ENCODE measurements at places on chromosomes 2 and 18. TPM values are rescaled to one million over a fixed set of nuclear protein-coding genes. Genes with fewer than 3 reads are reported as not detected.

- DNase-seq = no peak
Measured at GRCh38 chr18:71583252-71583651, 960.9 kb downstream of the CBLN2 start.

DNA sequence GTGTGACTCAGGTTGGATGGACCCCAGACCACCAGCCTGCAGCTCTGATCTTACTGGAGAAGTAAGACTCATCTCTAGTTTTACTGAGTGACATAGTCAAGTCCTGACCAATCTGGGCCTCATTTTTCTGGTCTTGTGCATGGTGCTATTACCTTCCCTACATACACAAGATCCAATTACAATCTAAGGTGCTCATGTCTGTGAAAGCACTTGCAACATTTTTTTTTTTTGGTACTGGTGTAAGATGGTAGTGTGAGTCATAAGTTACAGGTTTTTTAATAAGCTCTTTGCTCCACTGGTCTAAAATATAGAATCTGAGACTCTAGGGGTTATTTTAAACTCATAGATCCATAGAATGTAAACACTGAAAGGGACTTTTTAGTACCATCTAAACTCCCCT lies 117.3 kb upstream of the EFEMP1 start:
- DNase-seq = no peak

DNA sequence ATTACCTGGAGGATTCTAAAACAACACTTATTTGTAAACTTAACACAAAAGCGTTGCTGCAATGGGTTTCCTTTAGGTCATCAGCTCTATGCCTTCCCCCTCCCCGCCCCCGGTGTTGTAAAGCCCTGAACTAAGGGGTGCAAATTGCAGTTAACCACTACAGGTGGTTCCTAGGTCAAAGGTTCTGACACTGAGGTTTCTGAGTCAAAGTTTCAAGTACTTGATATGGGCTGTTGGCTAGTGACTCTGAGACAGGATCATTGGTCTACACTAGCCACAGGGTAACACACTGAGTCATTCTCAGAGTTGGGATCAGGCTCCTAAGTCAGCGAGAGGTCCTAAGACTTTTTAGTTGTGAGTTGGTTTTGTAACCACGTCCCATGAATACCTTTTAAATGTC lies 15.4 kb downstream of the IL1B start:
- no peak for DNase-seq

DNA sequence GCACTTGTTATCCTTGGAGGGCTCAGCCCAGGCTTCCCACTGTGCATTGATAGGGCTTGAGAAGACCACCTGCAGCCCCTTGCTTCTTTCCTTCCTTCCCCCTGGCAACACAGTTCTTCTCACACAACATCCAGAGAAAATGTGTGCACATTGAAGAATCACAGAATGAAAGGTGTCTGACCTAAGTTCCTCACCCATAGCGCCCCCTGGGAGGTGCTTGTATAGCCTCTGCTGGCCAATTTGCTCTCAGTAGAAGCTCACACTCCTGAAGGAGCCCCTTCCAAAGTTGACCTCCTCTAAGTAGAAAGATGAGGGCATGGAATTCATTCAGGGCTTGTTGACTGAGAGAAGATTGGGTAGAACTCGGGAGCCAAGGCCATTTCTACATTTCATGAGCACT lies 758.4 kb upstream of the KLHL29 start:
- no peak for DNase-seq

GRCh38 chr2:54946220-54946805 lies 103.9 kb downstream of the RTN4 start:
- DNase-seq = no peak

DNA sequence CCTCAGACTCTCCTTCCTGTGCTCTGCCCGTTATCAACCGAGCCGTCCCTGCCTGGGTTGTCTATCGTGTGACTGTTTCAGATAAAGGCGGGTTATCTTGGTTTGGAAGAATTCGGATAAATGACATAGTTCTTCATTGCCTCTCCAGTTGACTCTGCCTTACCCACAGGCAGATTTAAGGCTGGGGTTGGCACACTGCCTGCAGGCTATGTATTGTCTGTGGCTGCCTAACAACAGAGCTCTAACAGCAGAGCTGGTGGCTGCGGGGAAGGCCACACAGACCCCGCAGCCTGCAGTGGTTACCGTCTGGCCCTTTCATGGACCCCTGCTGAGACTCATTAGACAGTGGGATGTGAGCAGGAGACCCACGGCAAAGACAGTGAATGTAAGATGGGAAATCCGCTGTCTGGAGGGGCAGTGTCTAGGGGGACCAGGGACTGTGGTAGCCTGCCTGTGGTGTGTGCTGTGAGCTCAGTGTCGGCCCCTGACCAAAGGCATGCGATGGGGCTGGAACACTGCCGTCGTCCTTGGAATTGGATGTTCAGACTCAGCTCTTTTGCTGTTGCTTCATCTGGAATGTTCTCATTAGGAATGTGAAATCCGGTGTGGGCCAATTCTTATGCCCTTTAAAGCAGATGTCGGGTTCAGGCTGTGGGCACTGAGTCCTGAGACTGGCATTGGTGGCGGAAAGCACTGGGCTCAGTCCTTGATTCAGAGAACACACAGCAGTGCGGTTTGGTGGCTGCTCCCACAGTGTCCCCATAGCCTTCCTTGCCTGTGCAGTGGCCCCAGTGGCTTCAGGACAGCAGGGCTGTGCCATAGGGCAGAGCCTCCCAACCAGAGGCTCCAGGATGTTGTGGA lies 44.5 kb downstream of the SH3RF3 start:
- peak; percentile 90 for DNase-seq

DNA sequence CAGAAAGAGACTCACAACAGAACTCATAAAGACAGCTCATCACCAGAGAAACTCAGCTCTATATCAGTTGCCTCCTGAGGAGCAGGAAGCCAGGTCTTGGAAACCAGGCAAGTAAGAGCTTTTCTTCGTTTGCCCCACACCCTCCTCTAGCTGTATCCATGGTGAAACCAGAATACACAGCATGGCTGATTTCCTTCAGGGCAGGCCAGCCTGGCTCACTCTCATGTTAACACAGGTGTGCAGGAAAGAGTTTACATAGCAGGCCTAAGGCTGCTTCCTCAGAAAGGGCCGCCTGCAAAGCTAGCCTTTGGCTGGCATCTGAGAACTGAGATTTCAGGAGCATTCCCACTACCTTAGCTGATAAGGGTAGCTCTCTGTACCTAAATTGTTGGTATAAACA lies 65.7 kb downstream of the KLHL14 start:
- no peak for DNase-seq

GRCh38 chr2:45652090-45653031 lies 886 bp downstream of the PRKCE start:
- DNase-seq = peak; percentile 74

GRCh38 chr2:48279344-48280090 lies 250.4 kb upstream of the STON1 start:
- DNase-seq = no peak

GRCh38 chr2:127726158-127726880 lies 25.0 kb downstream of the SFT2D3 start:
- no peak for DNase-seq

DNA sequence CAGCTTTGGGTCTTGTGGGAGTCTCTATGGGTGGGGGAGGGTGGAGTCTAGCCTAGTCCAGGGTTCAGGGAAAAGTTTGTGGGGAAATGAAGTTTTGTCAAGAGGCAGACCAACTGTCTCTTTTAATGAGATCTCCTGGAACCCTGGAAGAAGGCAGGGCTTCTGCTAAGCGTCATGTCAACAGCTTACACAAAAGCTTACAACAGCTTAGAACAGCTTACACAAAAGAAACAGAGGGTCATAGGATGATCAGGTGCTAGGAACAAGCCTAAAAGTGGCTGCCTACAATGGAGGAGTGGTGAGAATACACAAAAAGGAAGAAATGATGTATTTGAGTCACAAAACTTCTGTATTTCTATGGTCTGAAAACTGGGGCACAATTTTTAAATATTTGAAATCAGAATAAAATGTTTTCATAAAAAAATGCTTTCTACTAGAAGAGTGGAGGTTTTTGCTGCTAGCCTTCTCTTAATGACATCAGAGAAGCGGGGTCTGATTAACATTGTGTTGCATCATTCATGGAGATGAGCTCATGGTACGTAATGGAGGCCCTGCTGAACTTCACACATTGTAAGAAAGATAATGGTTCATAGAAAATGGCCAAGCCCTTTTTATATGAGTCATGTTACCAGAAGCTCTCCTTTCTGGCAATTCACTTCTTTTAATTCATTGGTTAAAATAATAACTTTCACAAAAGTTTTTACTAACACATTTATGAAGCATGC lies 351.0 kb downstream of the PIK3C3 start:
- DNase-seq = no peak

GRCh38 chr18:70072678-70073077 lies 125.0 kb upstream of the CD226 start:
- DNase-seq = no peak

DNA sequence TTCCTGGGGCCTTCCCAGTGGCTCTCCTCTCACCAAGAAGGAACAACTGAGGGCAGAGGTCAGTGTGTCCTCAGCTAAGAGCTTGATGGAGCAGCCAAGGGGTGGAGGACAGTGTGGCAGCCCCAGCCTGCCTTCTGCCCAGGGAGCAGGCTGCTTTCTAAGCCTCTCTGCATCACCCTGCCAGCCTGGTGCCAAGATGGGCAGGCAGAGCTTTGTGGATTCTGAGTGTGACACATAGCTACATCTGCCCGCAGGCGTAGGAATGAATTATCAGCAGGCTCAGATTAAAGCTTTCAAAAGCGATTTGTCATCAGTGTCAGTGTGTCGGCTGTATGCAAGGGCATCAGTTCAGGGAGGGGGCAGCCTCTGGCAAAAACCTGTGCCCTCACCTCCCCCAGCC lies 8.7 kb downstream of the MAL start:
- DNase-seq = no peak

- DNase-seq = peak; percentile 60
Measured at GRCh38 chr2:45283764-45284620, 274.7 kb upstream of the SIX2 start.

GRCh38 chr18:45284851-45285250 lies 330.4 kb upstream of the SLC14A2 start:
- DNase-seq = no peak

DNA sequence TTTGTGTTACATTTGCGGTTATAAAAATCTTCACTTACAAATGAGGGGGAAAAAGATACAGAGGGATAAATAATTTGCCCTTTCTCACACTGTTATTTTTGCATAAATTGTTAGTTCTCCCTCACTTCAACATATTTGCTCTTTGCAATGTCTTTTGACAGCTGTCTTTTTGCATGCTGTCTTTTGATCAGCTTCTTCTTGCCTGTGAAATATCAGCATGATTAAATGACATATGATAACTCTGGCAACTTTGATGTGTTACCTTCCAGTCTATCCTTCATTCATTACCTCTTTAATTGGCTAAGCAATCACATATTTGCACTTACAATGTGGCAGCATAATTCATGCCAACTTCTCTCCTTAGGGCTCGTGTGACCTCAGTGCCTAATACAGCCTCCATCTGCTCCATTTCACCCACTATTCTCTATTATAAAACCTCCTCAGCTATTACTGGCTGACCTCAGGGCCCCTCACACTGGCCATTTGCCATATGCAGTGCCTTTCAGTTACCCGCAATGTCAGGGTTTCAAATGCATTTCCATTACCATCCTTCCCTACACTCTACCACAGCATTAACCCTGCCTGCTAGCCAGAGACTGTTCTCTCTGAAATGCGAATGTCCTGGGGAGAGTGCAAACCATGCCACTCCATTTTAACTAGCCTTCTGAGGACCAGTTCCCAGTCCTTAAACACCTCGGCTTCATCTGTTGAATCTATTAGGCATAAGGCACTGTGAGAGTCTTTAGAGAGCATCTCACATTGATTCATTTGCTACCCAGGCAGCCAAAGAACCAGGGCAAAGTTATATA lies 1056.6 kb upstream of the CHAC2 start:
- no peak for DNase-seq

- peak; percentile 69 for DNase-seq
Measured at GRCh38 chr18:45838302-45839070, 13.0 kb downstream of the SIGLEC15 start.

DNA sequence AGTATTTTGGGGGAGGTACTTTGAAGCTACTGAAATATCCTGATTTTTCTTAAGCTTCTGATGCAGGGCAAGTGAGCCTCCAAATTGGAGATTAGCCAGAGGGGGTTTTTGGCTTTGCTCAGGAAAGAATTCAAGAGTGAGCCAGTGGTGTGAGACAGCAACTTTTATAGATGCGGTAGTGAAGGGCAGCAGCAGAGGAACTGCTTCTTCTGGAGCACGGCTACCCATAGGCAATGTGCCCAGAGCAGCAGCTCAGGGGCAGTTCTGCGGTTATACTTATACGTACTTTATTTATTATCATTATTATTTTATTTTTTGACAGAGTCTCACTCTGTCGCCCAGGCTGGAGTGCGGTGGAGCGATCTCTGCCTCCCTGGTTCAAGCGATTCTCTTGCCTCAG lies 19.8 kb upstream of the NT5DC4 start:
- DNase-seq = no peak

- no peak for DNase-seq
Measured at GRCh38 chr2:205369813-205370212, 312.5 kb upstream of the NRP2 start.

GRCh38 chr2:75541430-75541829 lies 19.3 kb downstream of the EVA1A start:
- DNase-seq = no peak

The C2orf80 gene
- total RNA-seq = not detected

The LHCGR gene
- total RNA-seq = not detected

The ILKAP gene
- total RNA-seq = 48.4 TPM

The CFAP65 gene
- not detected for total RNA-seq

The CXCR1 gene
- total RNA-seq = 3.5 TPM

The NEU2 gene
- not detected for total RNA-seq

The CFAP221 gene
- 2.1 TPM for total RNA-seq

The GATA6 gene
- total RNA-seq = 41.5 TPM

The NEURL3 gene
- 0.33 TPM for total RNA-seq

The PLCL1 gene
- 11.6 TPM for total RNA-seq

All from aorta (tissue), 5 donors.